ENCODE measurements at places on chromosomes 4 and X. TPM values are rescaled to one million over a fixed set of nuclear protein-coding genes. Genes with fewer than 3 reads are reported as not detected.

GRCh38 chr4:168361365-168362024 is 42.9 kb upstream of the DDX60 start:
- DNase-seq: no peak

GRCh38 chrX:28498658-28499057 is 88.6 kb upstream of the IL1RAPL1 start:
- DNase-seq: no peak

DNA sequence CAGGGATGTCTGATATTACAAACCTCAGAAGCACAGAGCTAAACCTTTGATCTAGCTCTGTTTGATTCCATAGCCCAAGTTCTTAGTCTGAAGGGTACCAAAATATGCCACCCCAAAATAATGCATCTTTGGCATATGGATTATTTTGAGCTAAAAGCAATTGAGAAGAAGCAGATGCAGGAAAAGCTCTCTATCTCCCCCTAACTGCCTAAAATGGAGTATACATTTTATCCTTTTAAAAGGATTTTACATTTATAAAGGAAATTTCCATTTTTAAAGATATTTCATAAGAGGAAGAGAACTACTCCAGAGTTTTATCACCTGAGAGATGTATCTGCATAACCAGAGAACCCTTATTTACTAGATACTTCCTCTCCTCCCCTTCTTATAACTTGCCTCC is 158.7 kb downstream of the ZNF674 start:
- no peak for DNase-seq

DNA sequence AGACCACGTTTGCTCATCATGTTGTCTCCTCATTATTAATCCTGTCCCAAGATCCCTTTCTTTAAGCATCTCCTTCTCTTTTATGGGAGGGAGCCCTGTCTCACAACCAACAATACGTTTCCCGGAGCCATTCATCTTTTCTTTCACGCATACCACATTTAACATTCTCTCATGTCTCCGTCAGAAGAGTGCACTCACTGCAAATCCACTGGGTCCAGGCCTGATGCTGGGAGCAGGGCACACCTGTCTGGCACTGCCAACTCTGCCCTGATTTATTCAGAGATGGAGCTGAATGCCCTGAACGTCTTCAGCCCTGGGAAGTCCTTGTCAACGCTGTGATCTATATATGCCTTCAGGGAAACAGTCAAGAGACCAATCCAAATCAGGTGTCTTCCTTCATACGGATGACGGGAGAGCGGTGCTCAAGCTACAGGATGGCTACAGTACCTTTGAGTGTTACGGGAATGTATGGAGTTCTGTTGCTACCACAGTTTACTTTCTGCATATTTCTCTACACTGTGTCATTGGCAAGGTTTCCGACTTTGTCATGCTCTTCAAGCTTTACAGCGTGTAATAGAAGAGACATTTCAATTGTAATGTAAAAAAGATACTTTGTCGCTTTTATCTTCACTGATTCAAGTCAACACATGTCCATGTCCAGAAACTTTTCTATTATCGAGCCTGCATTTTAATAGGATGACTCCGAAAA is 140.4 kb upstream of the SLITRK2 start:
- no peak for DNase-seq

DNA sequence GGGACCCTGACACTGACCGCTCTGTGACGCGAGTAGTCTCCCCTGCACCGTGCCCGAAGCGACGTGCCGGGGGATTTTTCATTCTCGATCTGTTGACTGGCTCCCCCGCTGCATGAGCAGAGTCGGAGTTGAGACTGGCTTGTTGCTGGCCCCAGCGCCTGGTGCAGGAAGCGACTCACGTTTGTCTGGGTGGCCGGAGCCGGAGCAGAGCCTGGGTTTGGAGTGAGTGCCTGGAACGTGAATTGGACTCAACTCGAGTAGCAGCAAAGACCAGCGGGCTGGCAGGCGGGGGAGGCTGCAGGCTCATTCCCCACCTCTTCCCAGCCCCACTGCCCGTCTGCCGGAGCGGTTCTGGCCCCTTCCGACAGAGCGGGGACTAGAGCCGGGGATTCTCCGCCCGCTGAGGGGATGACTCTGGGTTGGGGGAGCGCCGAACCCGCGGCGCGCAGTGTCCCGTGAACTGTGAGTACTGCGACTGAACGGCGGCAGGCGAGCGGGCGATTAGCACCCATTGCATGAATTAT is 554 bp downstream of the PCDH7 start:
- no peak for DNase-seq

GRCh38 chrX:56268888-56269287 is 36.7 kb downstream of the KLF8 start:
- no peak for DNase-seq

- peak; percentile 73 for DNase-seq
Measured at GRCh38 chr4:74659576-74660411, 134.5 kb downstream of the BTC start.

GRCh38 chr4:38386654-38387188 is 277.3 kb upstream of the KLF3 start:
- peak; percentile 41 for DNase-seq

- no peak for DNase-seq
Measured at GRCh38 chr4:27088491-27088890, 227.8 kb downstream of the STIM2 start.

DNA sequence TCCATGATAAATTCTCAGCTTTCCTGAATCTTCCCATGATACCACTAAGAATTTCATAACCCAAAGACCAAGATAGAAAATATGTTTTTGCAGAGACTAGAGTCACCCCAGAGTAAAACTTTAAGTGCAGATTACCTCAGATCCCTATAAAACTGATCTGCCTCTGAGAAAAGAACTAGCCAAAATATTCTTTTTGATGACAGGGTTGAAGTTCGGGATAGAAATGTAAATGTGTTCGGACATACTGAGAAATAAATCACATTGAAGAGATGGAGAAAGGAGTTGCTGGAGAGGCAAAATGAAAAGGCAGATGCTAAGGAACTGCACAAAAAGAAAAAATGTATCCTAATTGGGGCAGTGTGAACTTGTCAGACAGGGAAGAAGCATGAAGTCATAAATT is 501.8 kb downstream of the ANKRD50 start:
- no peak for DNase-seq

- DNase-seq: peak; percentile 14
Measured at GRCh38 chr4:47824840-47825239, 13.0 kb downstream of the CORIN start.

DNA sequence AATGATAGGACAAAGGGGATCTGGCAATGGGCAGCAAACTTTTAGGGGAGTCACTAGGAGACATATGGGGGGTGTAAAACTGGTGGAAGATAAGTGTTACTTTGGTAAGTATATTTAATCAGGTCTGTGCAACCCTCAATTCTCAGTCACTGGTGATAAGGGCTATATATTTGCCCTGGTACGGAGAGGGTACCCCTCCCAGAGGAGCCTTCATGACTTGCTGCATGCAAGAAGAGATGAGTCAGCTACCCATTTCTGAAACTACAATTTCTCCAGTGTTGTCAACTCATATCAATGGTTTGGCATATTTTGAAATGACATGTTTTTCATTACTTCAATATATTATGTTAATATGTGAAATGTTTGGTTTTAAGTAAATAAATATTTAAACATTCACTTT is 14.3 kb downstream of the SMARCAD1 start:
- DNase-seq: no peak

DNA sequence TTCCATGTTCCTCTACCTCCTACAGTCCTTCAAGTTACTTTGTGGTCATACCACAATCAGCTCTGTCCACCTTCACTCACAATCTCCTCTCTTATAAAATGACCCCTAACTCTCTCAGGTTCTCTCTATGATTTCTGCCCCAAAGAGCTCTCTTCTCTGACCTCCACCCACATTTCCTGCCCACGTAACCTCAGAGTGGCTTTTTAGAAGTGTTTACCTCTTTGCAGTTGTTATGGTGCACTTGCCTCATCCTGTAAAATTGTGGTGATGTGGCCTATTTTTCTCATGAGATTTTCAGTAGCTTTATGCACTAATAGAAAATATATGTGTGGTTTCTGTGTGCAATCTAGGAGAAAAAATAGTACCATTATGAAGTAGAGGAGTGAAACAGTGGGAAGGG is 215.8 kb downstream of the PACRGL start:
- DNase-seq: no peak

ITIH6 gene
- 0.04 TPM for polyA plus RNA-seq

TMEM150C gene
- 3.9 TPM for polyA plus RNA-seq

ENAM gene
- 1.4 TPM for polyA plus RNA-seq

CXCL5 gene
- 0.30 TPM for polyA plus RNA-seq

COL25A1 gene
- 2.5 TPM for polyA plus RNA-seq

CTAG1B gene
- polyA plus RNA-seq: not detected

Data from large intestine (tissue), 12 donors.